ENCODE measurements at places on chromosomes 11 and 22. TPM values are rescaled to one million over a fixed set of nuclear protein-coding genes. Genes with fewer than 3 reads are reported as not detected.

GRCh38 chr11:105000797-105001196, 22.2 kb downstream of the CASP5 start:
- H3K4me1 ChIP-seq = no peaks in the 10 kb centered on the region
- no peak overlapping the region for H3K4me3 ChIP-seq
- no peaks in the 10 kb centered on the region for H3K27me3 ChIP-seq
- no peaks in the 10 kb centered on the region for H3K36me3 ChIP-seq

GRCh38 chr22:40975366-40975765, 24.2 kb downstream of the RBX1 start:
- no peaks in the 10 kb centered on the region for H3K4me1 ChIP-seq
- H3K27me3 ChIP-seq = no peaks in the 10 kb centered on the region
- H3K27ac ChIP-seq = no peak overlapping the region
- peaks cover 28% of the 10 kb centered on the region for H3K36me3 ChIP-seq
- no peak overlapping the region for H3K4me3 ChIP-seq

- no peaks in the 10 kb centered on the region for H3K27me3 ChIP-seq
- H3K4me3 ChIP-seq = no peak overlapping the region
- no peak overlapping the region for H3K27ac ChIP-seq
- H3K36me3 ChIP-seq = no peaks in the 10 kb centered on the region
- no peak for DNase-seq
- H3K4me1 ChIP-seq = no peaks in the 10 kb centered on the region
These were observed 8.1 kb upstream of the SLC35E4 start for GRCh38 chr22:30627471-30627870.

DNA sequence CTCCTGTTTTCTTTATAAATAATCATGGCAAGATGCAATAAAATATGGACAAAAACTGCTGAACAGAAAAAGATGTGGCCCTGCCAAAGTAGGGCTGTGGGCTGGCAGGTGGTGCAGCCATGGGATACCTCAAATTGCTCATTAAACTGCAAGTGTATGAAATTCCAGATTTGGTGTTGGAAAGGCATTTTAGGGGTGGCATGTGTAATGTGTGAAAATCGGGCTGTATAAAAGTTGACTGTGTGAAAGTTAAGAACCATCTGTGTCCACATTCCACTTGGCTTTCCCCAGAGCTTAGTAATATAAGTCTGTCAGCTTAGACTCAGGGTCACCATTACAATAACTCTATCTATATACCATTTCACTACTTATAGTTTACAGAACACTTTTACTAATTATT, 34.8 kb upstream of the FZD4 start:
- H3K27me3 ChIP-seq = no peaks in the 10 kb centered on the region
- no peak for DNase-seq
- no peak overlapping the region for H3K27ac ChIP-seq

- no peaks in the 10 kb centered on the region for H3K27me3 ChIP-seq
- DNase-seq = no peak
- H3K27ac ChIP-seq = peak overlapping the region; percentile 86
- peaks cover 25% of the 10 kb centered on the region for H3K4me1 ChIP-seq
These were observed 1.7 kb upstream of the CD248 start for GRCh38 chr11:66318600-66318970.

Gene OPCML
- not detected for total RNA-seq

Gene HOATZ
- total RNA-seq = not detected

Gene APOL5
- not detected for total RNA-seq
